ENCODE measurements at places on chromosomes 2 and 18. TPM values are rescaled to one million over a fixed set of nuclear protein-coding genes. Genes with fewer than 3 reads are reported as not detected.

Gene DNAJB2
- 38.5 TPM for total RNA-seq

Gene ACAA2
- total RNA-seq = 37.7 TPM

- DNase-seq = peak; percentile 17
Observed at GRCh38 chr2:10864861-10865636, 46.7 kb upstream of the KCNF1 start.

- no peak for DNase-seq
Observed at GRCh38 chr18:28161608-28162599, 15.0 kb downstream of the CDH2 start.

GRCh38 chr2:165474619-165475276 lies 5.2 kb downstream of the CSRNP3 start:
- DNase-seq = no peak

- no peak for DNase-seq
Observed at GRCh38 chr2:31260870-31261269, 26.9 kb downstream of the EHD3 start.

GRCh38 chr2:231745303-231746038 lies 35.6 kb downstream of the PDE6D start:
- DNase-seq = no peak

DNA sequence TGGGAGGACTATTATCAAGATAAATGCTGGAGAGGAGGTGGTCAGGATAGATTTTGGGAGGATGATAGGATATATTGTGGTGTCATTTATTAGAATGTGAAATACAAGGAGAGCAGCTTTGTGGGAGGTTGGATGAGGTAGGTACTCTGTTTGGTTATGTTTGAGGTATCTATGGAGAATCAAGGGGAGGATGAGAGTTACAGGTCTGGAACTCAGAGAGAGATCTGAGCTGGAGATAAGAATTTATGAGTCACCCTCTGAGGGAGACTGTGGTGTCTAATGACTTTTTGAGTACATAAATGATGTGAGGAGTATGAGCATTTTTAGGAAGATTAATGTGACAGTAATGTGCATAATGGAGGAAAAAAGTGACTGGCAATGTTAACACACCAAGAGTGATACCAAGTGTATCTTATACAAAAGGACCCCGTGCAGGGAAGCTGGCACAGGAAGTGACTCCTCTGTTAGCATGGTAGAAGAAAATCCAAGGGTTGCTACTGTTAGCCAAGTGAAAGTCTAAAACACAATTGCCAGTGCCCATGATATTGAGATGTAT lies 48.2 kb downstream of the CRIM1 start:
- peak; percentile 39 for DNase-seq

DNA sequence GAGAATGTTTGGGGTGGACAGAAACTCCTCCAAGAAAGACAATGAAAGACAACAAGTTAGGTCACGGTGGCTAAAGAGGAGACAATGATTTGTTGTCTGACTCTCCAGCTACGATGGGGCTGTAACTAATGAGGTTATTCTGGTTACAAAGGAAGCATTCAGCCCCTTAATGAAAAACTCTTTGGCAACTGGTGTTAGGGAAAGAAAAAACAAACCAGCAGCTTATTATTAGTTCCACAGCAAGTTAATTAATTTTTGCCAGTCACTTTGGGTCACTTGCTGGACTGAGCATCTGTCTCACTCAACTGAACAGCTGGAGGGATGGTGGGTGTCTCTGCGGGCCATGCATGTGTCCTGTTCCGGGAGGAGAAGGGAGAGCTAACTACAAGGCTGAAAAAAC lies 263.7 kb downstream of the ALK start:
- DNase-seq = no peak

- DNase-seq = no peak
Observed at GRCh38 chr2:212814941-212815340, 276.3 kb upstream of the ERBB4 start.
